Activated T-cell treated with anti-CD3 and anti-CD28 coated beads, Interleukin-2, amount 50 U/mL, for 24 hours (primary cell): ENCODE measurements at places on chromosomes 16 and 17.

DNA sequence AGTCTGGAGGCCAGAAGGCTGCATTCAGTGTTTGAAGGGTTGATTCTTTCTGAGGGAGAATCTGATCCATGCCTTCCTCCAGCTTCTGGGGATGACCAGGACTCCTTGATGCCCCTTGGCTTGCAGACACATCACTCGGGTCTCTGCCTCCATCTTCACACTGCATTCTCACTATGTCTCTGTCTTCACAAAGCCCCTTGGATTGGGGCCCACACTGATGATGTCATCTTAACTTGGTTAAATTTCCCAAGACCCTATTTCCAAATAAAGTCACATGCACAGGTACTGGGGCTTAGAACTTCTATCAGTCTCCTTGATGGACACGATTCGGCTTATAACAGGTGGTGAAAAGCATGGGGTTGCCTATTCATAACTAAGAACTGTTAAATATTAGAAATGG is 112.1 kb upstream of the MYOCD start:
- no peaks in the 10 kb centered on the region for H3K4me1 ChIP-seq
- no peaks in the 10 kb centered on the region for H3K27me3 ChIP-seq
- H3K27ac ChIP-seq = no peak overlapping the region
- H3K36me3 ChIP-seq = no peaks in the 10 kb centered on the region
- DNase-seq = no peak
- no peak overlapping the region for H3K4me3 ChIP-seq

DNA sequence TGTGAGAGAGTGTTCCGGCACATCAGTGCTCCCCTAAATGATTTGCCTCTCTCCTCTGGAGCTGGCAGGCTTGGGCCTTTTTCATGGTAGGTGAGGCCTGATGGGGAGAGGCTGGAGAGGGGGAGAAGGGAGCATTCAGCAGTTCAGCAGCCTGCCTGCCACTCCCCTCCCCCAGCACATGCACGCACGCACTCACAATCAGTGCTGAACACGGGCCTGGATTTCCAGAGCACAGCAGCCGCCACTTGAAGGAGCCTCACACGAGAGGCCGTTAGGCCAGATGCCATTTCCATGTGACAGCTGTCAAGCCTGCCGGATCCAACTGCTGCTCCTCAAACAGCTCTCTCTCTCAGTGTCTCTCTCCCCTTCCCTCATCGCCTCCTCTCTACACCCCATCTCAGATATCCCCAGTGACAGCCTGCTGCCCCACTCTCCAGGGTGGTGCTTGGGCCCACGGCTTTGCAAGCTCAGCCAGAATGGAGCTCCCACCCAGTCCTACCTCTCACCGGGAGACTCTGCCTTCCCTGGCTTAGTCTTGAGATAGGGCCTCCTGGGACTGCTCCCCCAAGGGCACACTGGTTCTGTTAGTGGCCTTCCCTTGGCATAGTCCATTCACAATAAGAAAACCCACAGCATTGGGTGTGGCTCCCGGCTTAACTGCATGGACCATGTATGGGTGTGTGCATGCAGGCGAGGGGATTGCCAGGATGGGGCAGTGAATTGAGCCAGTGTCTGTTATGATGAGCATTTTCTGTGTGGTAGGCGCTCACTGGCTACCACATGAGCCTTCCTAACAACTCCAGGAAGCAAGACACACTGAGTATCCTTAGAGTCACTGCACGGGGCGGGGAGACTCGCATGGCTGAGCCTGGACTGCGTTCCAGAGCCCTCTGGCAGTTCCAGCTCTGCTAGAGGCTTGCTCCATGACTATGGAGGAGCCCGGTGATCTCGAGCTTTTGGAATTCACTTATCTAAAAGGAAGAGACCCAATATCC is 226.2 kb downstream of the CCDC182 start:
- peak overlapping the region; percentile 71 for H3K27ac ChIP-seq
- H3K4me1 ChIP-seq = peaks cover 21% of the 10 kb centered on the region
- no peak for DNase-seq
- no peaks in the 10 kb centered on the region for H3K27me3 ChIP-seq
- H3K36me3 ChIP-seq = no peaks in the 10 kb centered on the region
- no peak overlapping the region for H3K4me3 ChIP-seq

DNA sequence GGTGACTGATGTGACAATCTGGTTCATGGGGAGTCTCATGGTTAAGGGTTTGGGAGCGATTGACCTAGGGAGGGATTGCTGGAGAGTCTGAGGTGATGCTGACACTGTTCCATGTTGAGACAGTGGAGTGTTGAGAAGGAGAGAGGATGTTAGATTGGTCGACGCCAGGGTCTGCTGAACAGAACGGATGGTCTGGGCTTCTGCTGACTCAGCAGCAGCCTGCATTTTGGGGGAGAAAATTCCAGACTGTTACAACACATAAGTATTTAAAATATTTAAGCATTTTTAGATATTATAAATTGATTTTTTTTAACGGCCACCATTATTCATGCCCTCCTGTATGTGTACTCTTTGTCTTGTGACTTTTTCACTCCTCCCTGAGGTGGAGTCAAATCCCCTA is 107.2 kb downstream of the TOX3 start:
- DNase-seq = no peak
- no peak overlapping the region for H3K4me3 ChIP-seq
- H3K27ac ChIP-seq = no peak overlapping the region
- H3K4me1 ChIP-seq = no peaks in the 10 kb centered on the region
- no peaks in the 10 kb centered on the region for H3K36me3 ChIP-seq
- H3K27me3 ChIP-seq = no peaks in the 10 kb centered on the region

GRCh38 chr16:78552106-78552675 is 452.7 kb downstream of the WWOX start:
- no peak overlapping the region for H3K4me3 ChIP-seq
- no peaks in the 10 kb centered on the region for H3K27me3 ChIP-seq
- H3K36me3 ChIP-seq = no peaks in the 10 kb centered on the region
- no peak for DNase-seq

GRCh38 chr16:87201052-87201451 is 116.1 kb downstream of the C16orf95 start:
- no peak for DNase-seq
- H3K4me1 ChIP-seq = no peaks in the 10 kb centered on the region
- no peaks in the 10 kb centered on the region for H3K36me3 ChIP-seq
- no peak overlapping the region for H3K4me3 ChIP-seq
- no peak overlapping the region for H3K27ac ChIP-seq

- H3K4me1 ChIP-seq = no peaks in the 10 kb centered on the region
- H3K36me3 ChIP-seq = no peaks in the 10 kb centered on the region
- no peak overlapping the region for H3K4me3 ChIP-seq
- peaks cover 9% of the 10 kb centered on the region for H3K27me3 ChIP-seq
- DNase-seq = no peak
- H3K27ac ChIP-seq = no peak overlapping the region
Measured at GRCh38 chr17:27049104-27049784, 244.7 kb upstream of the WSB1 start.

DNA sequence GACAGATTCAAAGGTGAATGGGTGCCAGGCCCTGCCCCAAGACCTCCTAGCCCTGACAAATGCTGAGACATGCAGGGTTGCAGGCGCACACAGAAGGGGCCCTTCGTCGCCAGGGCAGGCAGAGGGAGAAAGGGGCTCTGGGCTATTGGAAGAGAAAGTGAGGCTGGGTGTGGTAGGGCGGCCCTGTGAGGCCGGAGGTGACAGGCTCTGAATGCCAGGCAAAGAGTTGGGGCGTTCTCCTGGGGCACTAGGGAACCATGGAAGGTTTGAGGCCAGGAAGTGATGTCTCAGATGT is 26.4 kb upstream of the NXPH3 start:
- no peaks in the 10 kb centered on the region for H3K4me1 ChIP-seq
- H3K27me3 ChIP-seq = no peaks in the 10 kb centered on the region
- no peaks in the 10 kb centered on the region for H3K36me3 ChIP-seq
- no peak overlapping the region for H3K27ac ChIP-seq
- no peak overlapping the region for H3K4me3 ChIP-seq
- no peak for DNase-seq

GRCh38 chr16:67963292-67963661 is 5.2 kb downstream of the SLC12A4 start:
- H3K27me3 ChIP-seq = no peaks in the 10 kb centered on the region
- no peak overlapping the region for H3K4me3 ChIP-seq
- peaks cover 54% of the 10 kb centered on the region for H3K36me3 ChIP-seq
- no peak overlapping the region for H3K27ac ChIP-seq
- peaks cover 17% of the 10 kb centered on the region for H3K4me1 ChIP-seq

DNA sequence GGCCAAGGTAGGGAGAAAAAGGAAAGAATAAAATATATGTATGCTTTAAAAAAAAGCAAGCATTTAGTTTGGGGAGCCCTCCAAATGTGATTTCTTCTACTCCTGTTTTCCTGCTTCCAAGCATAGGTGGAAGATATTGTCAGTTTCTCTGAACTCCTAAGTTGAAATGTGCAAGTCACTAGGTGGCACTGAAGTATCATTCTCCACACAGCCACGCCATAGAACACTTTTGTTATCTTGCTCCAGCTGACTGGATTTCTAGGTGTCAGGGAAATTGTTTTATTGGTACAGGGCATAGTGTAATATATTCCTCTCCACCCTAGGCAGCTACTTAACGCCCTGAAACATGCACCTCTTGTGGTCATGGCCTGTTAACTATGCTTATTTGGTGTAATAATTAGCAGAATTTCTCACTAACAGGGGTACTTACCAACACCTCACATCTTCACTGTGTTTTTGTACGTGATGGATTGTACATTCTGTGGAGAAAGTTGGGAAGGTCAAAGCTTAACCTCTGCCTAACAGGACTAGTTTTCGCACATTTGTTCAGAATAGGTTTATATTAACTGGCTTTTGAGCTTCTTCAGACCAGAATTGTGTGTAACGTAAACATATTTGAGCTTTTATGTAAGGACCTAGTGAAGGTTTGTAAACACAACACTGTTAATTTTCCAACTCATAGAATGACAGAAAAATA is 69.3 kb downstream of the FTO start:
- peaks cover 40% of the 10 kb centered on the region for H3K4me1 ChIP-seq
- no peak for DNase-seq
- no peak overlapping the region for H3K27ac ChIP-seq
- H3K4me3 ChIP-seq = no peak overlapping the region

DNA sequence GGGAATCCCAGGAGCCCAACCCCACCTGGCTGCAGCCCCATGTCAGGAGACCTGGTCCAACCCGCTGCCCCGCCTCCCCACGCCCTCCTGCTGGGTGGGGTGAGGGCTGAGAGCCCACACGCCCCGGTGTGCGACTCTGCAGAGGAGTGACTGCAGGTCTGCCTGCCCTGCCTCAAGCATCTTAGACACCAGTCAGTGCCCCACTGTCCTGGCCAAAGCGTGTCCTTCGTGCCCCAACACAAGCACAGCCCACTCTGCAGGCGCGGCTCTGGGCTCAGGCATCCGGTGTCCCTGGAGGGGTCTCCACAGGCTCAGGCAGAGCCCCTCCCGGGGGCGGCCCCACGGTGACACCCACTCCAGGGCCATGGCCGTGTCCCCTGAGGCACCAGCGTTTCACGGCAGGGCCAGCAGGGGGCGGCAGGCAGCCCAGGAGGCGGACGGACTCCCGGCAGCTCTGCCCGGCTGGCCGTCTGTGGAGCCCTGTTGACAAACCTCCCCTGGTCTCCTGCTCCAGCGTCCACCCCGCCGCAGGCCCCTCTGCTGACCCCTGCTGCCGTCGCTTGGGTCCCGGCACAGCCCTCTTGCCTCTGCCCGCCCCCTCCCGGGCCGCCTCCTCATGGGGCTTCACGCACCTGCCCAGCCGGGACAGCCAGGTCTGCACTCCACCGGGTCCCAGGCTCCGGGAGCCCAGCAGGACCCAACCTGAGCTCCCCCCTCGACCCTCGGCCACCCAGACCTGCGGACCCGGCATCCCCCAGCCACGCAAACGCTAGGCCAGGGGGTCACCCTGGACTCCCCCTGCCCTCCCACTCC is 8.6 kb upstream of the UBE2I start:
- DNase-seq = peak; percentile 86
- H3K27ac ChIP-seq = no peak overlapping the region
- peaks cover 19% of the 10 kb centered on the region for H3K27me3 ChIP-seq
- H3K4me1 ChIP-seq = peaks cover 33% of the 10 kb centered on the region

DNA sequence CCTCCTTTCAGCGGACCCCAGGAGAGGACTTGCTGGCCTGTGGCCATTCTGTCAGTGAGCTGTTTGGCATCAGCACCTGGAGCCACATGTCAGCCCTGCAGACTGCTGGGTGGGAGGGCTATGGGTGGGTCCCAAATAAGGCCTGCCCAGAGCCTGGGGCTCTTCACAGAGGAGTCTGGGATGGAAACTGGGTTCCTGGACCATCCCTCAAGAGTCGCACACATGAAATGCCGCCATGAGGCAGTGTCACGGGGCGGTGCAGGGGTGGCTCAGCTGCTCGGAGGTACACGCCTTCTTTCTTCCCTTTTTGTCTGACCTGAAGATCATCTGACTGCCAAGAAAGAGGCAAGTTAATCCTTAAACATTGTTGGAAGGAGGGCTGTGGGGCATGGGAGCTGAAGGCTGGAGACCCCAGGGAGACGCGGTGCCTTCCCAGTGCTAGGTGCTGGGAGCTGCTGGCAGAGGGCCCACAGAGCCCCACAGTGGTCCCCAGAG is 14.8 kb downstream of the MPRIP start:
- peaks cover 36% of the 10 kb centered on the region for H3K4me1 ChIP-seq
- peaks cover 18% of the 10 kb centered on the region for H3K36me3 ChIP-seq
- no peaks in the 10 kb centered on the region for H3K27me3 ChIP-seq

DNA sequence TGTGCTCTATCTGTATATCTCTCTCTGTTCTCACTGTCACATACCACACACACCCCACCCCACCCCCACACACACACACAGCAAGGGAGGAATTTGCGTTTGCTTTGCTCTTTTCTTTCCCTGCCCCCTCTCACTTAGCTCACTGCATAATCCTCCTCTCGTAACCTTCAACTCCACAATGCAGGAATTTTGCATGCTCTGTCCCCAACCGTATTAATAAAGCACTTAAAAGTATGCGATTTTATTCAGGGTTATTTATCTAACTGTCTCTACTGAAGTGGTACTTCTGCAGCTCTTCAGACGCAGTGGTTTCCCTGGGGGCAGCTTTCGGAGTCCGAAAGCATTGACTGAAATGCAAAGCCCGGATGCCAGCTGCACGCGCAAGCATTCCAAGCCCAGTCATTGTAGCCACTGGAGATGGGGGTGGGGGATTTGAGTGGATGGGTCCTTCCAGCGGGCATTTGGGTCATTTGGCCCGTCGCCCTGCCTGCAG is 105.4 kb upstream of the RBFOX1 start:
- H3K36me3 ChIP-seq = no peaks in the 10 kb centered on the region
- H3K4me1 ChIP-seq = no peaks in the 10 kb centered on the region
- no peak overlapping the region for H3K27ac ChIP-seq
- no peak for DNase-seq
